ENCODE measurements at places on chromosomes 2 and 18.
A peak's percentile ranks its signal among the peaks of the same experiment; 100 is the strongest.

DNA sequence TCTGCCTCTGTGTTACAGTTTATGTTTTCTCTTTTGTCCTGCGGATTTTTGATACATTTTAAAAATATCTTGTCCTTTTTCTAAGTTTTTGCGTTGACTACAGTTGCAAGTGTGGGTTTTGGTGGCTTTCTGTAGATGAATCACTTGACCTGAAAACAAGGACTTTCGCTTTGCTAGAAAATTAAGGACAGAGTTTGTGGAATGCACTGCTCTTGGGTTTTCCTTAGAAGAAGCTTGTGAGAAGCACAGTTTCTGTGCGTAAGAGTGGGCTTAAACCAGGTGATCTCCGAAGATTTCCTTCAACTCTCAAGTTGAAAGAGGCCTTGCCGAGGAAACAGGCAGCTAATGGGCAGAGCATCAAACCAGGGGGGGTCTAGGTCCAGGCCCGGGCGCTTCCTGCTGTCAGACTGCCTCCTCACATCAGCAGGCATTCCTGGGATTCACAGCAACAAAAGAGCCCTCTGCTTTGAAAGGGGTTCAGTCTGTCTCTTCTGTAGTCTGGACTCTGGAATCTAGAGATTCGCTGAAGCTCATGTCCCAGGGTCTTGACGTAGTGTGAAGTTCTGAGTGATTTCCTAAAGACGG is 17.3 kb downstream of the NCK2 start:
- DNase-seq: no peak

- DNase-seq: no peak
Observed at GRCh38 chr2:111705239-111705638, 178.8 kb downstream of the ANAPC1 start.

DNA sequence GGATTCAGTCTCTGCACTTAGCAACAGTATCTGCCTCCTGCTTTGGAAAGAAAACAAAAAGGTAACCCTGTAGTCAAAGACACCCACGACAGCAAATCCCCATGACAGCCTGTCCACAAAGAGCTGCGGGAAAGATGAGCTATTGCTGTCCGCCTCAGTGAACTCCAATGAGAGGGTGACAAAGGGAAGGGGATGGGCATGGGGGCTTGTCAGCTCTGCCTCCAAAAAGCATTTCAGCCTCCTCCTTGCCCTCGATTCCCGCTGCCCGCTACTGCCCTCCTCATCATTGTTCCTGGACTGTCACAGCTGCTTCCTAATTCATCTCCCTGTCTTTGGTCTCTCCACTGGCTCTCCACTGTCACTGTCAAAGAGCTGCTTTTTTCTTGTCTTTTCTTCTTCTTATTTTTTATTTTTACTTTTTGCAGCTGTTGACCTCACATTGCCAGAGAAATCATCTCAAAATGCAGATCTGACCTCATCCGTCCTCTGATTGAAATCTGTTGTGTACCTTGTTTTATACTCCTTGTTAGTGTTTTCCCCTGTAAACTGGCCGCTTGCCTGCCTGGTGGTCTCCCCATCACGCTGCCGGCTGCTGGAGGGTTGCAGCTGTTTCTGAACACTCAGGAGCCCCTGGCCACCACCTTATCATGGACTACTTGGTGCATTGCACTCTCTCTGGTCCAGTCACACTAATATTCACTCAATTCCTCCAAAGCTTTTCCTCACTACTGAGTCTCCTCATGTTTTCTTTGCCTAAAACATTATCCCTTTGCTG is 7.9 kb upstream of the E2F6 start:
- DNase-seq: no peak

DNA sequence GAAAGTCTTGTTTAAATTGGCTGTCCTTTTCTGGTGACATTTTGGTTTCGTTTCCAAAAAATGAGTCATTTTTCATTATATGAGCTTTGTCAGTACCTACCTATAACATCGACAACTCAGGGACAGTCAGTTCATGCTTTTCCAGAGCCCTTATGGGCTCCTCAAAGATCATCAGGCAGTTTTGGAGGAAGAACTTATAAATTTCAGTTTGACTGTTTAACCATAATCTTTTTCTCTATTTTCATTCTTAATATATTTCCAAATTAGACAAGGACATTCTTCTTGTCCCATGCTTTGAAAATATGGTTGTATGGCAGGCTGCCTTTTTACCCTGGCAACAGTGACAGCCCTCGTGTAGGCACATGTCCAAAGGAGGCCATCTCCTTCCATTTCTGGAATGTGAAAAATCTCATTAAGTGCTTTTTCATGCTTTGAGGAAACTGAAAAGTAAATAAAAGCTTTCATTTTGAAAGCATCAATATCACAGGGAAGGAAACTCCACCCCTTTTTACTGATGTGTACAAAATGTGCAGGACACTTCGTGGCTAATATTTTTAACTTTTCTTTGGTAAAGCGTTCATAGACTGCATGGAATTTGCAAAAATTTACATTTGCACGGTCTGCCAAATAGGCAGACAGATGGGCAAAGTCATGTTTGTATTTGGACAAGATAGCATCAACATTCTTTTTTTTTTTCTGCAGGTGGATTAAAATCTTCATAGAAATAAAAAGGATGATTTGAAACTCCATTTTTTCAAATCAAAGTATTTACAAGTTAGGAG is 7.2 kb upstream of the PROC start:
- DNase-seq: peak; percentile 57
